ENCODE measurements at places on chromosomes 2 and 18.

DNA sequence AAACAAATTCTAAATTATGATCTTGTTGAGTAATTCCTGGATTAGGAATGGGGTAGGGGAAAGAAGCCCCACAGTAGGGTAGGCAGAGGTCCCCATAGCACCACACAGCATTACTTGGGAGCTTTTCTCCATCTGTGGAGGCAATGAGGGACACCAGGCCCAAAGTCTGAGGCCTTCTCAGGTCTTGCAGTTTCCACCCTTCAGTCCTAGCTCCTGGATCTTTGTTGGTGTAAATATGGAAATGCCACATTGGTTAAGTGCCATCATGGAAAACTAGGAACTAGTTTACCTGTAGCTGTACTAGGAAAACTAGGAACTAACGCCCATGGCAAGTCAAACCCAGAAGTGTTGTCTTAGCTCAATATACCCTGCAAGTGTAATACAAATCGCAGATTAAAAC, 113.3 kb upstream of the DAPL1 start:
- H3K27me3 ChIP-seq = no peaks in the 10 kb centered on the region
- no peaks in the 10 kb centered on the region for H3K4me1 ChIP-seq
- H3K36me3 ChIP-seq = peaks cover 26% of the 10 kb centered on the region

DNA sequence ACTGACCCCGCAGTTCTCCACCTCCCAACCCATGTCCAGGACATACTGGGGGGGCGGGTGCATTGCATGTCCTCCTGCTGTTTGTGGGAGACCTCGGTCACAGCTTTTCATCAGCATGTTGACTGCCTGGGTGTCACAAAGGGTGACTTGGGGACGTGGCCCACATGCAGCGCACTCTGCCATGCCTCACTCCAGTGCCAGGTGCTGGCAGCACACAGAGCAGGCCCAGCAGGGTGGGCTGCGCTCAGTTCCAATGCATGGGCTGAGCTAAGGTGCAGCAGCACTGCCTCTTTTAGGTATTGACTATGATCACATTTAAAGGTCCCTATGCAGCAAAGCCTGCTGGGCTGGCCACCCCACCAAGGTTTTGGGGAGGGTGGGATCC, 261.9 kb upstream of the SALL3 start:
- no peaks in the 10 kb centered on the region for H3K4me1 ChIP-seq
- DNase-seq = no peak
- H3K4me3 ChIP-seq = no peak overlapping the region
- H3K36me3 ChIP-seq = no peaks in the 10 kb centered on the region
- H3K27ac ChIP-seq = no peak overlapping the region

DNA sequence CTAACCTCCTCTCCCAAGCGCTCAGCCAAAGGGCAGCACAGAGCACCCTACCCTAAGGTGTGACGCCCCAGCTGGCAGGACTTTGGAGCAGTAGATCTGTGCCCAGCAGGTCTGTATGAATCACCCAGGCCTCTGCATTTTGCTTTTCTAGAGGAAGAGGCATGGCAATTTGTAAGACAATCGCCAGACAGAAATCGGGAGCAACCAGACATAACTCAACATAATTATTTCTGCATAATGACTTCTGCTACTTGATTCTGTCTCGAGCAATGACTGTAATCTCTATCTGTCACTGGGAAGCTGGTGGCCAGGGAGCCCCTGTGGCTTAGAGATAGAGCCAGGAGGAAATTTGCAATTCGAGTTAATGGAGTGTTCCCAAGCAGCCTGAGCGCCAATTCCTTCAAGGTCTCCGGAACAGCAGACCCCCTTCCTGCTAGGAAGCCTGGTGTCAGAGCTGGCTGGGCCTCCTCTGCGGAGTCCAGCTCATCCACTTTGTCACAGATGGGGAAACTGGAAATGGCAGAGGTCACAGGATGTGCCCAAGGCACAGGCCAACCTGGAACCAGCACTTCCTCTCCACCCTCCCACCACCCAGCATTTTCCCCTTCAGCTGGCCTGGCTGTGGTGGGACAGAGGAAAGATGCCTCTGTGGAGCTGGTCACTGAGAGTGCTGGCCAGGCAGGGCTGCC, 55.0 kb downstream of the ODC1 start:
- no peaks in the 10 kb centered on the region for H3K27me3 ChIP-seq
- no peak overlapping the region for H3K4me3 ChIP-seq
- DNase-seq = no peak
- H3K27ac ChIP-seq = no peak overlapping the region
- no peaks in the 10 kb centered on the region for H3K36me3 ChIP-seq

GRCh38 chr2:85215081-85215447, 81.9 kb downstream of the TCF7L1 start:
- H3K36me3 ChIP-seq = no peaks in the 10 kb centered on the region
- no peak for DNase-seq
- H3K27ac ChIP-seq = no peak overlapping the region
- peaks cover 6% of the 10 kb centered on the region for H3K4me1 ChIP-seq
- H3K27me3 ChIP-seq = no peaks in the 10 kb centered on the region
- no peak overlapping the region for H3K4me3 ChIP-seq

DNA sequence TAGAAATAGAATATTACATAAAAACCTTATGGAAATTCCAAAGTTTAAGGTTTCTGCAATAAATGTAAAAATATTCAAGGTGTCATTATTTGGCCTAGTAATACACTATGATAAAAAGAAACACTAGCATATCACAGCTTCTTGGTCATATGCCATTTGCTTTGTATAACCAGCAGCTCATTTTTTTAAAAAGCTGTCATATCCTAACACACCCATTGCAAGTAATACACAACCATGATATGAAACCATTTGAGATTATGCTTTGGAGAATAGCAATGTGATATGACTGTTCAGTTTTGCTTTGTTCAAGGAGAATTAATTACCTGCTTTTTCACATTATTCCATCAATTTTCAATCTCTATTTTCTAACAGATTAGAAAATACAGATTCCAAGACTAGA, 149.0 kb downstream of the IKZF2 start:
- H3K4me3 ChIP-seq = no peak overlapping the region
- H3K4me1 ChIP-seq = peaks cover 5% of the 10 kb centered on the region
- peaks cover 2% of the 10 kb centered on the region for H3K36me3 ChIP-seq
- H3K27ac ChIP-seq = no peak overlapping the region

DNA sequence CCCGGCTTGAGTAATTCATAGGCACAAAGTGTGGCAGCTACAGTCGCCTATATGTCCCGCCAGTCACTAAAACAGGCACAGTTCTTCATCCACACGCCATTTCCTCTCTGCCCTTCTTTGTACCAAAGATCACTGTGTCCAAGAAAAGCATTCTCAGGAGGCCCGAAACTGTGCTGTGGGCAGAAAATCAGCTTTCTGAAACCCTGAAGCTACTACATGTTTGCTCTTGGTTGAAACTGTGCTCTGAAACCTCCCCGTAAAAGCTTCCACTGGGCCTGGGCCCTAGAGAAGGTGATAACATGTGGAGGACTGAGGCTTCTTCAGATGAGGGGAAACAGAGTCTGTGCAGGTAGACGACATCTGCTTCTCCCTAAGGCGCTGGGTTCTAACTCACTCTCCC, 75.6 kb upstream of the ID2 start:
- H3K36me3 ChIP-seq = no peaks in the 10 kb centered on the region
- no peak for DNase-seq
- no peak overlapping the region for H3K4me3 ChIP-seq
- peaks cover 7% of the 10 kb centered on the region for H3K4me1 ChIP-seq
- H3K27me3 ChIP-seq = no peaks in the 10 kb centered on the region

- no peaks in the 10 kb centered on the region for H3K36me3 ChIP-seq
- no peak overlapping the region for H3K4me3 ChIP-seq
- DNase-seq = no peak
- H3K27me3 ChIP-seq = no peaks in the 10 kb centered on the region
- no peak overlapping the region for H3K27ac ChIP-seq
These were observed 833.1 kb upstream of the NXPH2 start for GRCh38 chr2:139613264-139613663.

- peak; percentile 79 for DNase-seq
- H3K27ac ChIP-seq = peak overlapping the region; percentile 90
- H3K36me3 ChIP-seq = no peaks in the 10 kb centered on the region
- H3K4me1 ChIP-seq = peaks cover 21% of the 10 kb centered on the region
- H3K27me3 ChIP-seq = no peaks in the 10 kb centered on the region
- no peak overlapping the region for H3K4me3 ChIP-seq
These were observed 80.0 kb upstream of the ZNF532 start for GRCh38 chr18:58784601-58785137.

GRCh38 chr2:127754186-127754585, 52.9 kb downstream of the SFT2D3 start:
- H3K27ac ChIP-seq = no peak overlapping the region
- no peak for DNase-seq
- H3K4me3 ChIP-seq = no peak overlapping the region
- H3K4me1 ChIP-seq = no peaks in the 10 kb centered on the region
- no peaks in the 10 kb centered on the region for H3K27me3 ChIP-seq
- peaks cover 10% of the 10 kb centered on the region for H3K36me3 ChIP-seq

DNA sequence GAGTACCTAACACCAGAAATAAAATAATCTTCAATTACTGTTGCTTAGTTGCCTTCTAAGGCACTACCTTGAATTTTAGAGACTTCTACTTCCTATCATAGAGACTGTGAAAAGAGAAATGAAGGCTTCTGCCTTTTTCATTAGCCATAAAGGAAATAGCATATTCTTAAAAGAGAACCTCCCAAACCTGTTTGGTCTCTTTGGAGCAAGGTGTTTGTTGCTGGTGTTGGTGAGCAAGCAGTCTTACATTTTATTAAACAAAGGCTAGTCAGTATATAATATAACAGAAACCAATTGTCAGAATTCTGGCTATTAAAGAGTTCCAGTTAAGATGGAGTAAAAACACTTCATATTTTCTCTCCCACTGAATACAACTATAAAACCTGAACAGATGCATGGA, 116.4 kb downstream of the TAF4B start:
- H3K4me1 ChIP-seq = no peaks in the 10 kb centered on the region
- no peak for DNase-seq
- H3K36me3 ChIP-seq = no peaks in the 10 kb centered on the region
- no peaks in the 10 kb centered on the region for H3K27me3 ChIP-seq
- H3K4me3 ChIP-seq = no peak overlapping the region

- no peak for DNase-seq
- H3K4me3 ChIP-seq = peak overlapping the region; percentile 45
- H3K4me1 ChIP-seq = no peaks in the 10 kb centered on the region
- H3K27me3 ChIP-seq = no peaks in the 10 kb centered on the region
- H3K27ac ChIP-seq = peak overlapping the region; percentile 37
These were observed 57.1 kb downstream of the ADCYAP1 start for GRCh38 chr18:961644-962355.

DNA sequence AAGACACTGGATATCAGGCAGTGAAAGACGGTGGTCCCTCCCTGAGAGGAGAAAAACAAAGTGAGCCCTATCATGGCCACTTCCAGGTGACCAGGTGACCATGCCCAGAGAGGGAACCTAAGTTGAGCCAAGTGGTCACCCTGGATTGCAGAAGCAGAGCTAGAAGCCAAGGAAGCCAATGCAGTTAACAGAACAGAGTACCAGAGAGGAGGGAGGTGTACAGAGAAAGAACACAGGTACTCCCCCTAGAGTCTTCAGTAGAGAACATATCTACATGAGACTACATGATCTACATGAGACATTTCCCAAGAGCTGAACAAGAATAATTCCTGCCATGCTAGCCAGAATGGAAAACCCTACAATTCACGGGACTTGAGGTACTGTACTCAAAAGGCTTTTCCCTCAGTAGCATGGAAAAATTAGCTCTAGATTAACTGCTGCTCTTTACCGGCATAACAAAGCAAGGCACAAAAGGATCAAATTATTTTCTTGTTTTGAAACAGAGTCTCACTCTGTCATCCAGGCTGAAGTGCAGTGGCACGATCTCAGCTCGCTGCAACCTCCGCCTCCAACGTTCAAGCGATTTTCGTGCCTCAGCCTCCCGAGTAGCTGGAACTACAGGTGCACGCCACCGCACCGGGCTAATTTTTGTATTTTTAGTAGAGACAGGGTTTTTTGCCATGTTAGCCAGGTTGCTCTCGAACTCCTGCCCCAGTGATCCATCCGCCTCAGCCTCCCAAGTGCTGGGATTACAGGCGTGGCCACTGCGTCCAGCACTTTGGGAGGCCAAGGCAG, 23.5 kb downstream of the ROCK2 start:
- H3K4me3 ChIP-seq = no peak overlapping the region
- H3K27ac ChIP-seq = no peak overlapping the region

DNA sequence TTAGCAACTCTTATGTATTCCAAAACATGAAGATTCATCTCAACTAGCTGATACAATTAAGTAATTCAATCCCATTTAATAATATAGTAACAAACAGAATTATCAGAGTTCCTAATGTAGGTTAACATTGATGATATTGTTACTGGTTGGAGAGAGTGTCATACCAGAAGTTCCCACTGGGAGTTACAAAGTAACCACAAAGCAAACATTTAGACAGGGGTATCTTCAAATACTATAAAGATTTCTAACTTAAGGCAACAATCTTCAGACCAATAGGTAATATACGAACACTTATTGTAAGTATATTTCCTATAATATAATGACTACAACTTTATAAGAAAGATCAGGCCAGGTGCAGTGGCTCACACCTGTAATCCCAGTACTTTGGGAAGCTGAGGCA, 1372.9 kb upstream of the PIK3C3 start:
- H3K4me3 ChIP-seq = no peak overlapping the region
- H3K4me1 ChIP-seq = no peaks in the 10 kb centered on the region
- no peaks in the 10 kb centered on the region for H3K36me3 ChIP-seq
- DNase-seq = no peak

DNA sequence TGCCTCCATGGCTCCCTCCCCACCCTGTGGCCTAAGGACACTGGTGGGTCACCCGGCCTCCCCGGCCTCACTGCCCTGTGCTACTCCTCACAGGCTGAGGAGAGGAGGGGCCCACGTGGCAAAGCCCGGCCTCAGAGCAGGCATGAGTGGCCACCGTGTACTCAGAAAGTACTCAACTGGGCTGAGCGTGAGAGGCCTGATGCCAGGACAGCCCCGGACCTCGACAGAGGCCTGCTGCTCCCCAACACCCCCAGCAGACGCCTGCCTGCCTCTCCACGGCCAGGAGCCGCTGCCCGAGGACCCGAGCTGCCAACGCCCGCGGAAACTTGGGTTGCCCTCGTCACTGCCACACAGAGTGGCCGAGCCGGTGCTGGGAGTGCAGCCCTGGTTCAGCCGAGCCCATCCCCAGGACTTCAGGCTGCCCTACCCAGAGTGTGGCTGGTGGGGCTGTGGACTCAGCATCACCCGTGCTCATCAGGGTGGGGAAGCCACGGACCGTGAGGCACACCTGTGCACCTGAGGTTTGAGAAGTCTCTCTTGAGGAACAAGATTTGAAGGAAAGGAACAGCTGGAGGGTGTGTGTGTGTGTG, 59.3 kb downstream of the CENPO start:
- no peak for DNase-seq
- H3K27ac ChIP-seq = no peak overlapping the region
- H3K4me1 ChIP-seq = peaks cover 6% of the 10 kb centered on the region
- no peaks in the 10 kb centered on the region for H3K36me3 ChIP-seq

- H3K4me1 ChIP-seq = no peaks in the 10 kb centered on the region
- H3K36me3 ChIP-seq = no peaks in the 10 kb centered on the region
- DNase-seq = no peak
- no peaks in the 10 kb centered on the region for H3K27me3 ChIP-seq
- H3K4me3 ChIP-seq = no peak overlapping the region
These were observed 3.4 kb upstream of the SP140L start for GRCh38 chr2:230323385-230324106.

All from ascending aorta (tissue), 2 donors.